ENCODE measurements at places on chromosomes 12 and 14.
A peak's percentile ranks its signal among the peaks of the same experiment; 100 is the strongest.

GRCh38 chr14:103198131-103199105 lies 75.2 kb downstream of the TNFAIP2 start:
- peaks cover 1% of the 10 kb centered on the region for H3K4me1 ChIP-seq
- peak; percentile 89 for DNase-seq
- H3K27ac ChIP-seq, result no peak overlapping the region
- H3K4me3 ChIP-seq, result no peak overlapping the region
- no peaks in the 10 kb centered on the region for H3K36me3 ChIP-seq

DNA sequence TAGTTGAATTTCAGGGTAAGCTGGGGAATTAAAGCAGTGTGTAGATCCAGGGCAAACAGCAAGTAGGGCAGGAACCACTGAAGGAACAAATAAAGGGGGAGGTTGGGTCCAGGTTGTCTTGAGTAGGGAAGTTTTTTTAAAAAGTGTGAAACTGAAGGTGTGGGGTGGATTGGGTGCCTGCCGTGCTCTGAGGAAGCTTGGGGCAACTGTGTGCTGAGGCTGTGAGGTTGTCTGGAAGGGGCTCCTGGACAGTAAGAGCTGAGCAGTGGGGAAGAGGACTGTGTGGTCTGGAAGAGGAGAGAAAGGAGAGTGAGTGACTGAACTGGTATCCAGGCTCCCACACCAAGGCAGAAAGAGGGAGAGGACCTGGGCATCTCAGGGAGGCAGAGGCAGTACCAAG lies 10.9 kb upstream of the GPR162 start:
- peaks cover 20% of the 10 kb centered on the region for H3K27me3 ChIP-seq
- H3K4me3 ChIP-seq, result no peak overlapping the region
- H3K36me3 ChIP-seq, result no peaks in the 10 kb centered on the region
- DNase-seq, result no peak

- no peaks in the 10 kb centered on the region for H3K36me3 ChIP-seq
- no peak overlapping the region for H3K4me3 ChIP-seq
- H3K27ac ChIP-seq, result no peak overlapping the region
- no peak for DNase-seq
Measured at GRCh38 chr12:14548609-14549008, 19.1 kb downstream of the PLBD1 start.

GRCh38 chr12:104514092-104514810 lies 57.5 kb downstream of the CHST11 start:
- no peaks in the 10 kb centered on the region for H3K36me3 ChIP-seq
- H3K4me1 ChIP-seq, result no peaks in the 10 kb centered on the region
- no peak overlapping the region for H3K27ac ChIP-seq
- peaks cover 4% of the 10 kb centered on the region for H3K27me3 ChIP-seq

DNA sequence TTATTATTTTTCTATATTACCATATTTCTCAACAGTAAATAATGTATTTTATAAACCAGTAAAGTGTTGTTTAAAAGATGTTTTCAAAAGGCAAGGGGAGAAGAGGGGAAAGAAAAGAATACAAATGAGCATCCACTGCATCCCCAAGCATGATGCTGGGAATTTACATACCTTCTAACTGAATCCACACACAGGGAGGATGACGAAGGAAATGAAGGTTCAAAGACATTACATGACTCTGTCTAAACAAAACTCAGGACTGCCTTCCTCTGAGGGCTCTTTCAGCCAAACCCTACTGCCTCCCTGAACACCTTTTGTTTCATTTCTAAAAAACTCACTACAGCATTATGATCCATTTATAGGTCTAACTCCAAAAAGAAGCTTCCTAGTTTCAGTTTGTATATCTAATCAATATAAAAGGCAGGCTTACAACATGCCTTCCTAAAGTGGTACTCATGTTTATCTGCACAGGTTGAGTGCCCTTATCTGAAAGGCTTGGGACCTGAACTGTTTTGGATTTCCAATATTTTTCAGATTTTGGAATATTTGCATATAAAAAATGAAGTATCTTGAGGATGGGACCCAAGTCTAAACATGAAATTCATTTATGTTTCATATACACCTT lies 30.3 kb downstream of the DICER1 start:
- peaks cover 71% of the 10 kb centered on the region for H3K36me3 ChIP-seq
- no peak overlapping the region for H3K4me3 ChIP-seq
- H3K27ac ChIP-seq, result no peak overlapping the region
- no peaks in the 10 kb centered on the region for H3K27me3 ChIP-seq
- H3K4me1 ChIP-seq, result peaks cover 2% of the 10 kb centered on the region

DNA sequence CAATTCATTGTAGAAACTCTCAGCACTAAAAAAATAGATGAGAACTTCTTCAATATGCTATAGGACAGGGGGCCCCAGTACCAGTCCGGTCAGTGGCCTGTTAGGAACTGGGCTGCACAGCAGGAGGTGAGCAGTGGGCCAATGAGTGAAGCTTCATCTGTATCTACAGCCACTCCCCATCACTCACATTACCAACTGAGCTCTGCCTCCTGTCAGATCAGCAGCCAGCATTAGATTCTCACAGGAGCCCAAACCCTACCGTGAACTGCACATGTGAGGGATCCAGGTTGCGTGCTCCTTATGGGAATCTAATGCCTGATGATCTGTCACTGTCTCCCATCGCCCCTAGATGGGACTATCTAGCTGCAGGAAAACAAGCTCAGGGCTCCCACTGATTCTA lies 15.7 kb upstream of the ANO2 start:
- DNase-seq, result no peak
- peaks cover 13% of the 10 kb centered on the region for H3K4me1 ChIP-seq
- no peaks in the 10 kb centered on the region for H3K27me3 ChIP-seq
- no peaks in the 10 kb centered on the region for H3K36me3 ChIP-seq

- H3K36me3 ChIP-seq, result no peaks in the 10 kb centered on the region
- H3K27me3 ChIP-seq, result no peaks in the 10 kb centered on the region
- H3K4me3 ChIP-seq, result no peak overlapping the region
- no peaks in the 10 kb centered on the region for H3K4me1 ChIP-seq
- no peak overlapping the region for H3K27ac ChIP-seq
Measured at GRCh38 chr14:41404126-41404525, 202.6 kb upstream of the LRFN5 start.

DNA sequence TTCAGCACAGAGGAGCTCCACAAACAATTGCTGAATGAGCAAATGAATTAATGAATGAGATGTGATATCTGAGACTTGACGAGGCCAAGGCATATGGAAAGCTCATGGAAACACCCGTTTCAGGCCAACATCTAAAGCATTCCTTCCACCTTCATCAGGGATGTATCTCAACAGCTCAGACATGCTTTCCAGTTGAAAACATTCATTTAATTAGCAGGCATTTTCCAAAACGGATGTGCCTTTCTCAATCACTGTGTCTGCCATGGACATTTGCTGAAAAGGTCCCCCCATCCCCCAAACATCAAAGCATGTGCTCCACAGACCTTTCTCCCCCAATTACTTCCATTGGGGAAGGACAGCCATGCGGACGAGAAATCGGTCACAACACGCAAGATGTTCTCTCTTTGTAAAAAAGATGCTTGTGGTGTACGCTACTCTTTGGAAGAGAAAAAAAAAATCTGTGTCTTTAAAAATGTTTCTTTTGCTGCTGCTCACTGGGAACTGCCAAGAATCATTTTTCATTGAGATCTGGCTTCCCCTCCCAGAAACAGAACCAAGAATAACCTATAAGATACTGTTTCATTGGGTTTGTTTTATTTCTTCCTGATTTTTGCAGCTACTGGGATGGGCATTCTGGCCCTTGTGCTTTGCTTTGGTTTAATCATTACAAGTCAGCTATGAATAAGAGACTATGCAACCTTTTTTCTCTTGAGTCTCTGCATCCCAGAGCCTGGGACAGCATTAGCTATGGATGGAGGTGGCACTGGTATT lies 528.2 kb downstream of the MED13L start:
- H3K36me3 ChIP-seq, result no peaks in the 10 kb centered on the region
- H3K4me1 ChIP-seq, result no peaks in the 10 kb centered on the region
- DNase-seq, result no peak
